KG1 (cell line): ENCODE measurements at places on chromosomes 3 and 15.

DNA sequence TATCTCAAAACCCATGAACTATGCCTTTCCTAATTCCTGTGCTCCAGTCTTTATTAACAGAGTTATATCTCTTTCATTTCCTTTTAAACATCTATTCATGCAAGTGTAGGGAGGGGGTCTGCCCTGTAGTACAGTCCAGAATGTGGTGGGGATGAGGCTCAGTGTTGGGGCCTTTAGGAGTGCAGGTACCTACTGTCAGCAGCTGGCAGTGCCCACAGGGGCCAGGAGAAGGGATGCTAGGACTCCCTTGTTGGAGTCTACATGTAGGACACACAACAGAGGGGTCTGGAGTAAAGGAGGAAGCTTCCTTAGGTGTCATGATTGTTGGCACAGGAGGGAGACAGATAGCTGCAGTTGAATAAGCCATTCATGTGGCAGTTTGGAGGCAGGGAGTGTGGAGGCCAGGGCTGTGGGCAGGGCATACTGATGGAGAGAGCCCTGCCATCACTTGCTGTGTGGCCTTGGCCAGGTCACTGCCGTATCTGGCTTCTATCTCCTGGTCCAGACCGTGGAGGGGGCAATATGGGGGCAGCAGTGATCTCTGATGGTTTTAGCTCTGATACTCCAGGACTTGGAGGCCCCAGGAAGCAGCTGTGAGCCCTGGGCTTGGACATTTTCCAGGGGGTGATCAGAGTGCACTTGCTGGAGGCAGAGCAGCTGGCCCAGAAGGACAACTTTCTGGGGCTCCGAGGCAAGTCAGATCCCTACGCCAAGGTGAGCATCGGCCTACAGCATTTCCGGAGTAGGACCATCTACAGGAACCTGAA, 29.5 kb downstream of the ESYT3 start:
- DNase-seq: no peak

GRCh38 chr3:61986473-61986872, 386.9 kb downstream of the FEZF2 start:
- DNase-seq: no peak

GRCh38 chr3:130963878-130964277, 62.7 kb downstream of the ASTE1 start:
- no peak for DNase-seq

DNA sequence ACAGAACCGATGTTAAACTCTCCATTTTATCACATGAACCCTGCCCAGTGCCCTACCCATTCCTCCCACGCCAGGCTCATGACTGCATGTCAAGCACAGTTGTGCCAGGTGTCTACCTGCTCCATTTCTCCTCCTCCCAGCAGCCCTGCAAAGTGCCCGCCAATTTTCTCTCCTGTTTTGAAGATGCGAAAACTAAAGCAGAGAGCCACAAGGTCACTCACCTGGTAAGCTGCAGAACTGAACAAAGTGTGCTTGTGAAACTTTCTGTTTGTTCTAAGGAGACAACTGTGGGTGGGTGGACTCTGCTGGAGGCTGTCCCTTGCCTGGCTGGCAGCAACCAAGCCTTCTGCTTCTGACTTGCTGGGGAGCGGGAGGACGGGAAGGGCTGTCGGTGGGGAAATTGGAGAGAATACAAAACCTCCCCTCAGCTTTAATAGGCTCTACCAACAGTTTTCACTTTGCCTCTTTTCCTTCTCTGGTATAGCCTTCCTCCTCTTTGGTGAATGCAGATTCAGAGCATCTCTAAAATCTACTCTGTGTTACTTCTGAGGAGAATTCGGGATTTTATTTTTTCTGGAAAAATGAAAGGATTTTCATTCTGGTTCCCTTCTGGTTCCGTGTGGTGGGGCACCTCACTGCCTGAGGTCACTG, 23.0 kb downstream of the LIMD1 start:
- no peak for DNase-seq

DNA sequence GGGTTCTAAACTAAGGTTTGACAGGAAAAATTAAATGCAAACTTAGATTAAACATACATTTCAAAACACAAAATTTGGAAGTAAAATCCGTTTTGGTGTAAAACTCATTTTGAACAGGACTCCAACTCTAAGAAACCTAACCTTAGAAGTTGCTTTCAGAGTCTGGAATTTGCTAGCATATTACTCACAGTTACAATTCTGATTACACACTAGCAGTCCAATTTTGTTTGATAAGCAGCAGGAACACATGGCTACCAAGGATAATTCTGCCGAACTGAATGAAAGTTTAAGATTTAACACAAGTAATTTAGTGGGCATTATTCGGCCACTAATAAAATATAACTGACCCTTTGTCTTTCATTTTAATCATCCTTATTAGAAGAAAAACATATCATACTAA, 49.6 kb downstream of the FRMD5 start:
- no peak for DNase-seq

- DNase-seq: peak; percentile 64
Measured at GRCh38 chr3:196554205-196554604, 14.1 kb downstream of the WDR53 start.

DNA sequence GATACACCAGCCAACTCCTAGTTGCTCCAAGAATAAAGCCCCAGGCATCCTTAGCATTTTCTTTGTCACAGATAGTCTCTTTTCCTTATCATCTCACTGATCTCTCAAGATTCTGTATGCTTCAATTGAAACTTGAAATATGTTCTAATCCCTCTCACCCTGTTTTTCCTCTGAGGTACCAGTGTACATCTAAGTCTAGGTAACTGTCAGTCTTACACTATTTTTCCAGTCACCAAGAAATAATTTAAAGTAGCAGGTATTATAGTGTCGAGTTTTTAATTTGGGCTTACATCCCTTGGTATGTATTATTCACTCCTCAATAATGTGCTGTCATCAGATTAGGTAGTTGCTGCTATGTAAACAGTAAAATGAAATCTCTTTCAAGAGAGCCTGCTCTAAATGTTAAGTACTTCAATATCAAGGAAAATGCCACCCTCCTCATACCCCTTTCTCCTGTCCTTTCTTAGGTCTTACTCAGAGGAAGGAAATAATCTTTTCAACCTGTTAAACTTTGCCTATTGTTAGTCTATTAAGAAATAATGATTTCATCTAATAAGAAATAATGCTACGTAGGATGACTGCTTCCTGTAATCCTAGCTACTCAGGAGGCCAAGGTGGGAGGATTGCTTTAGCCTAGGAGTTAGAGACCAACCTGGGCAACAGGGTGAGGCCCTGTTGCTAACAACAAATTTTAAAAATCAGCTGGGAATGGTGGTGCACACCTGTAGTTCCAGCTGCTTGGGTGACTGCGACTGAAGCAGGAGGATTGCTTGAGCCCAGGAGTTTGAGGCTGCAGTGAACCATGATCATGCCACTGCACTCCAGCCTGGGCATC, 39.8 kb downstream of the TSC22D2 start:
- DNase-seq: no peak

- DNase-seq: no peak
Measured at GRCh38 chr15:59406446-59406845, 31.5 kb upstream of the FAM81A start.

DNA sequence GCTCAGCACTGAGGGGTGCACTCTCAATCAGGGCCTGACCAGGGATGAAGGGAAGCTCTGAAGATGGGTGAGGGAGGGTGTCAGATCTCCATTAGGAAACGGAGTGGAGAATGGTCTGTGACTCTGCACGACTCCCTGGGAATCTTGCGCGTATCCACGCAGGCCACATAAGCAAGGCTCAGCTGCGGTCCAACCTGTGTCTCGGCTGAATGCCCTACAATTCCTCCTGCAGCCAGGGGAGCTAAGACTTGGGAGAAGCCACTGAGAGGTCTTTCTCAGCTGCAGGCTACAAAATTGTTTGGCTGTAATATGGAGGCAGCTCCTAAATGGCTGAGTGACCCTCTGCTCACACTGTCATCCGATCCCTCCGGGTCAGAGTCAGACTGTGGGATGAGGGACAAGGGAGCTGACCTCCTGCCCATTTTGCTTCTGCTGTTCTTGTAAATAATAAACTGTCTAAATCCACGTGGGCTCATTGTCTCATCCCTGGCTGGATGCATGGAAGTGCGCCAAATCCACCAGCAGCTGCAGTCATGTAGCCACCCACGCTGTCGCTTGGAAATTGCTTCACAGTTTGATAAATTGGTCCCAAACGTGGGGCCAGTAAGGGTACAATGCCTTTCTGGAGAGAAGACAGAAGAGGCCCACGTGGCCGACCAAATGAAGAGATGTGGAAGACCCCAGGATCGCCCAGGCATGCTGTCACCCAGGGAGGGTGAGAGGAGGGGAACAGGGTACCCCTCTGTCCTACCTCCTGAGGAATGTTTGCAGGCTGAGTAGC, 30.5 kb downstream of the ALS2CL start:
- no peak for DNase-seq

GRCh38 chr3:87468938-87469337, 192.6 kb upstream of the POU1F1 start:
- no peak for DNase-seq

DNA sequence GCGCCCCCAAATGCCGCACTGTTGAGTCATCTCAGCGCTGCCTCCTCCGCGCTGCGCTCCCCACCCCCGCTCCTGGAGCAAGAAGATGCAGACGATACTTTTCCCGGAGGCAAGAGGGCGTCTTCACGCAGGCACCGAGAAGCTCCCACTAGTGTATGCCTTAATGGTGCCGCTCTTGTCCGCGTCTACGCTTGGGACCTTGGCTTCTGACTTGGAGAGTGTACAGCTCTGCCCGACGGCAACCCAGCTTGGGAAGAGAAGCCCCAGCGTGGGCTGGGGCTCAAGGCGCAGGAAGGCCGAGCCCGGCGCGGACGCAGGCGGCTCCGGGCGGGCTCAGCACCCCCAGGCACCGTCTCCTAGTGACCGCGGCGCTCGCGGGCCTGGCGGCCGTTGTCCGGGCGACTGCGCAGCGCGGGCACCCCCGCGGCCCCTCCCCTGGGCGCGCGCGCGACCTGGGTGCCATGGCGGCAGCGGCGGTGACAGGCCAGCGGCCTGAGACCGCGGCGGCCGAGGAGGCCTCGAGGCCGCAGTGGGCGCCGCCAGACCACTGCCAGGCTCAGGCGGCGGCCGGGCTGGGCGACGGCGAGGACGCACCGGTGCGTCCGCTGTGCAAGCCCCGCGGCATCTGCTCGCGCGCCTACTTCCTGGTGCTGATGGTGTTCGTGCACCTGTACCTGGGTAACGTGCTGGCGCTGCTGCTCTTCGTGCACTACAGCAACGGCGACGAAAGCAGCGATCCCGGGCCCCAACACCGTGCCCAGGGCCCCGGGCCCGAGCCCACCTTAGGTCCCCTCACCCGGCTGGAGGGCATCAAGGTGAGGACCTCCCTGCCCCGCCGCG, at the start of gene P4HTM:
Gene P4HTM (plus strand): TSS at position 446 of the 840 bp plus-strand sequence. CDS start 16 bp downstream, at position 462.
- peak; percentile 43 for DNase-seq

- no peak for DNase-seq
Measured at GRCh38 chr3:13352621-13353131, 67.4 kb downstream of the NUP210 start.

DNA sequence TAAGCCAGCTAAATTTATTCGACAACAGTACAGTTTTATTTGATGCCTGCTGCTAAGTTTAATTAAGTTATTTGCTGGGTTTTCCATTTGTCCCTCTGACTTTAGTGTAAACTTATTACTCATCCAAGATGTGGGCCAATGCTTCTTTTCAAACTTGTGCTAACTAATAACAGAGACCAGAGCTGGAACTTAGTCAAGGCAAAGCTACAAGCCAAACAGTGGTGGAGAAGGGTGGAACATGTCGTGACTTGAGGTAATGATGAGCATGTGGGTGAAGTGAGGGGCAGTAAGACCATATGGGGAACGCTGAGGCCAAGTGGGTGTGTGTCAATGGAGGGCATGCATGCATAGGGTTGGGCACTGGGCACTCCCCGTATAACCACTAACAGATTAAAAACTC, 63.9 kb downstream of the NMD3 start:
- DNase-seq: no peak

- no peak for DNase-seq
Measured at GRCh38 chr15:99412082-99412481, 153.7 kb upstream of the MEF2A start.

DNA sequence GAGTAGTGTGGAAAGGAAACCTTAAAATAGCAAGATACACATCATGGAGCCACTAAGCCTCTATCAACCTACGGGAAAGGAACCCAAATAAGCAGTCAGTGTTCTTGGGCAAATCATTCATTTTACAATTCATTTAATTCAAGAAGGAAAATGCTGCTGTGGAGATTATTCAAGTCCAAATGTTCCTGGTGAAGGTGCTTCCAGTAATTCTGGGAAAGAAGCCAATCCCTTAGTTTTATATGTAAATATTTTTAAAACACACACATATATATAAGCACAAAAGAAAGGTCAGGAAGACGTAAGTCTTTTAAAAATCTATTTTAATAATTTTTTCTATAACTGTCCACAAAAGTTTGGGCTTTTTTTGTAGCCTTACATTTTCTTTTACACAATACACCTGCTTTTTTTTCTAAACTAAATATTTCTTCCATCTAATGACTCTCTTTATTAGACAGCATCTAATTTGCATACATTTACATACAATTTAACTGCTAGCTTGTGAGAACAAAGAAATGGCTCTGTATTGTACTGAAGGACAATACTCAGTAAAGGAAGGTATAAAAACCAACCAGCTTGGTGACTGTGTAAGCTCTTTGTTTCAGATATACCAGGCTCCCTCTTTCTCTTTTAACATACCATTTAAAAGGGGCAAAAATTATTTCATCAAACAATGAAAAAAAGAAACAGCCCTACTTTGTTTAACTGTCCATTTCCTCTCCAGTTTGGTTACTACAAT, 269.5 kb downstream of the ZBTB20 start:
- no peak for DNase-seq

- no peak for DNase-seq
Measured at GRCh38 chr3:122559906-122560305, 4.2 kb downstream of the PARP9 start.

DNA sequence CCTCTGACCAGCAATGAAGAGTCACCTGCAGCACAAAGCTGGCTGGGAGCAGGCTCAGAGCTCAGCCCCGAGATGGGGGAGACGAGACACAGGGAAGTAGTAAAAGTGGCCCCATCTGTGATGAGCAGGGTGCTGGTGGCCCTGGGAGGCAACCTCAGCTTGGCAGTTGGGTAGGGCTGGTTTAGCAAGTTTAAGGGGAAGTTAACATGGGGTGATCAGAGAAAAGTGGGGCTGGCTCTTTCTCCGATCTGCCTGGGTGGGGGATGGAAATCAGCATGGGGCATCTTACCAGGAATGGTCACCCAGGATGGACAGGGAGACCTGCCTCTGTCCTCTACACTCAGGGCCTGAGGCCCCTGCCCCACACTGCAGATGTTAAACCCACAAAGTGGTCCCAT, 29.9 kb upstream of the SFMBT1 start:
- no peak for DNase-seq

- DNase-seq: no peak
Measured at GRCh38 chr3:5330152-5330810, 142.8 kb downstream of the EDEM1 start.
